ENCODE measurements at places on chromosomes 12 and 14.

DNA sequence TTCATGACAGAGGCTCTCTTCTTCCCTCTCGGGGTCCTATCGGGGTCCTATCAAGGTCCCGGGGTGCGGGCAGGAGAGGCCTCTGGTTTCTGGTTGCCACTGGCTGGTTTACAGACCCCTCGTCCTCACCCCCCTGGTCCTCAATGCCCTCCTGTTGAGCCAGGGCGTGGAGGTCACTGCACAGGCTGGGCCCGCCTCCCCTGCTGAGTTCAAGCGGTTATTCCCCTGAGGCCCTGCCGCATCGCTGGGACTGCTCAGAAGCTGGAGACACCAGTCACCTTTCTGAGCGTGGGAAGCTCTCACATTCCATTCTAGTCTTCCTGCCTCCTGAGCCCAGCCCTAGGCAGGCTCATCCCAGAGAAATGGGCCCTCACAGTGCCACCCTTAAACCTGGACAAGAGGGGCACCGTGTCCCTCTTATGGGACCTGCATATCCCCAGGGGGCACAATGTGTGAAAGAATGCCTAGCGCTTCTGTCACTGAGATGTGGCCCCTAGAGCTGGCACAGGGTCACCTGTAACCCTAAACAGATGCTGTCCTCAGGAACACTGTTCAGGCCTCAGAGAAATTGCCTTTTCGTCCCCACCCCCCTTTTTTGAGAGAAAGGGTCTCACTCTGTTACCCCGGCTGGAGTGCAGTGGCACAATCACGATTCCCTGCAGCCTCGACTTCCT is 177.7 kb upstream of the RGS6 start:
- no peak overlapping the region for H3K4me3 ChIP-seq
- no peak for DNase-seq
- no peaks in the 10 kb centered on the region for H3K36me3 ChIP-seq
- H3K4me1 ChIP-seq, result no peaks in the 10 kb centered on the region
- H3K27ac ChIP-seq, result no peak overlapping the region

DNA sequence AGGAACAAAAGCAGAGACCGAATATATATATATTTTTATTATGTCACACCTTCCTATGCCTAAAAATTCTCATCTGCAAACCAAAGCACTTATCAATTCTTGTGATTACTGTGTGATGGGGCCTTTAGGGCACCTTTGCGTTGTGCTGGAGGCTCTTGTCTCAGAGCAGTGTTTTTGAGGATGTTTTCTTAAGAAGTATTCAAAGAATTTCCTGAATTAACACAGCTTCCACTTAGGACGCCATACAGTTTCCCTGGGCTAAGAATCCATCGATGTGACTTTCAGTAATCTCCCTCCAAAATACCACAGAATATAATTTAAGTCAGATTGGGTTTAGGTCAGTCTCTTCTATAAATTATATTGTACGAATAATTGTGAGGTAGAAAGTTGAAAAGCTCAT is 22.0 kb upstream of the HIF1A start:
- H3K36me3 ChIP-seq, result no peaks in the 10 kb centered on the region
- no peaks in the 10 kb centered on the region for H3K27me3 ChIP-seq
- no peak for DNase-seq
- H3K27ac ChIP-seq, result no peak overlapping the region
- H3K4me3 ChIP-seq, result no peak overlapping the region

GRCh38 chr12:67625004-67625403 is 23.5 kb upstream of the DYRK2 start:
- no peak overlapping the region for H3K27ac ChIP-seq
- H3K4me1 ChIP-seq, result no peaks in the 10 kb centered on the region
- no peaks in the 10 kb centered on the region for H3K36me3 ChIP-seq
- no peak for DNase-seq
- no peak overlapping the region for H3K4me3 ChIP-seq
- no peaks in the 10 kb centered on the region for H3K27me3 ChIP-seq

- H3K27ac ChIP-seq, result no peak overlapping the region
- H3K27me3 ChIP-seq, result no peaks in the 10 kb centered on the region
- H3K4me1 ChIP-seq, result no peaks in the 10 kb centered on the region
- H3K36me3 ChIP-seq, result no peaks in the 10 kb centered on the region
- H3K4me3 ChIP-seq, result no peak overlapping the region
- no peak for DNase-seq
Observed at GRCh38 chr12:69265205-69265604, 25.8 kb downstream of the CPSF6 start.

- H3K27ac ChIP-seq, result no peak overlapping the region
- no peaks in the 10 kb centered on the region for H3K36me3 ChIP-seq
- no peak overlapping the region for H3K4me3 ChIP-seq
- DNase-seq, result no peak
- H3K27me3 ChIP-seq, result no peaks in the 10 kb centered on the region
Observed at GRCh38 chr14:29235991-29236390, 469.4 kb downstream of the FOXG1 start.

DNA sequence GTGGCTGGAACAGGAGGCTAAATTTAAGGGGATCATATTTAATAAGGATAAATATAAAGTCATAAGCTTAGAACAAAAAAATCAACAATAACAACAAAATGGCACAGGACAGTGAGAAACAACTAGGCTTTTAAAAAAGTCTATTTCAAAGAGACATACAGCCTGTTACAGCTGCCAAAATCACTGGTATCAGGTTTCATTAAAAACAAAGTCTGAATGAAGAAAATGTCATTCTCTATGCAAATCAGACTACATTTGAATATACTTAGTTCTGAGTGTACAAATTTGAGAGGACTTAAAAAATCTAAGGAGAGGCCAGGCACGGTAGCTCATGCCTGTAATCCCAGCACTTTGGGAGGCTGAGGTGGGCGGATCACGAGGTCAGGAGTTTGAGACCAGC is 44.0 kb downstream of the TFCP2 start:
- H3K4me1 ChIP-seq, result no peaks in the 10 kb centered on the region
- H3K27me3 ChIP-seq, result no peaks in the 10 kb centered on the region
- no peaks in the 10 kb centered on the region for H3K36me3 ChIP-seq
- no peak overlapping the region for H3K4me3 ChIP-seq

- H3K4me3 ChIP-seq, result no peak overlapping the region
- no peak overlapping the region for H3K27ac ChIP-seq
- H3K27me3 ChIP-seq, result no peaks in the 10 kb centered on the region
- DNase-seq, result peak; percentile 54
- H3K36me3 ChIP-seq, result peaks cover 26% of the 10 kb centered on the region
Observed at GRCh38 chr14:74905595-74906142, 17.4 kb downstream of the RPS6KL1 start.

DNA sequence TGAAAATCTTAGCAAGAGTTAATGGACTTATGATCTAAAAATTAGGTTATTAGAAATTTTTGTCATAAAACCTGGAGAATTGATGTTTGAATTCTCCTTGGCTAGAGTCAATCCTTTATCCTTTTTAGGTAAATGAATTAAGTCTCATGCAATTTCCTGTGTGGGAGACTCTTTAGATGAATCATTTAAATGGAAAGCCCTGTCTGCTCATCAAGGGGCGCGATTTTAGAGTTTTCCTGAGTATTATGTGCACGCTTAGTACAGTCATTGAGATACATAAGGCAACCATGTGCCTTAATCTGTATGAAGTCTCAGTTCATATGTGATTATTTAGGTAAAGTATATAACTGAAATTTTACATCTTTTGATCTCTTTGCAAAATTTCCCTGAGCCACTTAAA is 974.7 kb downstream of the NRXN3 start:
- no peaks in the 10 kb centered on the region for H3K27me3 ChIP-seq
- H3K4me3 ChIP-seq, result no peak overlapping the region
- no peaks in the 10 kb centered on the region for H3K36me3 ChIP-seq
- DNase-seq, result no peak
- no peaks in the 10 kb centered on the region for H3K4me1 ChIP-seq
- no peak overlapping the region for H3K27ac ChIP-seq

- no peaks in the 10 kb centered on the region for H3K27me3 ChIP-seq
- H3K36me3 ChIP-seq, result no peaks in the 10 kb centered on the region
- DNase-seq, result no peak
Observed at GRCh38 chr12:2194571-2194970, 141.8 kb downstream of the CACNA1C start.

DNA sequence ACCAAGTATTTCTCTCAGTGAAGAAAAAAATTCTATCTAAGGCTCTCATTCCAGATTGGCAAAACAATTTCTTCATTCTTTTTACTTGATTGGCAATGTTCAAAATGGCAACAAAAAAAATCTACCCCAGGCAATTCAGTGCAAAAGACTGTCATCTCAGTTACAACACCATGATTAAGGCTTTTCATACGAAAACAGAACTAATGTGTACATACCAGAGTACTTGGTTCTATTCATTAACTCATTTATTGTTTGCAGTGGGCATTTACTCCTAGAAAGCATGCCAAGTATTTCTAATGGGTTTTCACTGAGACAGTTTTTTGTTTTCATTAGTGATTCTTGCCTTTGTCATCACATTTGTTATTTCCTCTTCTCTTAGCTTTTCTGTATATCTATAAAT is 33.0 kb downstream of the DBX2 start:
- no peaks in the 10 kb centered on the region for H3K4me1 ChIP-seq
- no peaks in the 10 kb centered on the region for H3K27me3 ChIP-seq
- no peak for DNase-seq
- no peak overlapping the region for H3K27ac ChIP-seq
- H3K4me3 ChIP-seq, result no peak overlapping the region

- no peak overlapping the region for H3K4me3 ChIP-seq
- H3K36me3 ChIP-seq, result no peaks in the 10 kb centered on the region
- peak; percentile 63 for DNase-seq
- H3K27me3 ChIP-seq, result no peaks in the 10 kb centered on the region
Observed at GRCh38 chr12:3320881-3321509, 170.0 kb upstream of the PRMT8 start.

DNA sequence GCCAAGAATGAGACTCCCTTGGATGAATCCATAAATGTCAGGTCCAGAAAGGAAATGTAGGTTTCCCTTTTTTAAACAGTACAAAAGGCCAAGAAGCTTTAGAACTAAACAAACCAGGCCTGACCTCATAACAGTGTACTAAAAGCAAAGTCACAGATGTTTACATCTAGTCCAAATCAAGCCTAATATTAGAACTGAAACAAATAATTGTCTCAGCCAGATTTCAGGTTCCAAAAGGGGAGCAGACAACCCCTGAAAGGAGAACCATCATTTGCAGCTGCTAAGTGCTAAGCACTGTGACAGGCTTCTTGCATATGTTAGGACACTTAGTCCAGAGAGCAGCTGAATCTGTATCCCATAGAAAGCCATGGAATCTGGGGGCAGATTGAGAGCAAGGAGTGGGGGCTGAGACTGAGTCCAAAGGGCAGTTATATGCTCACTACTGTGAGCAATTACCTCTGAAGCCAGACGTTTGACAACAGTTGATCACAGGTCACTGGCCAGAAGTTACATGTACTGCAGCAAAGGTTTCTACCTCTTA is 90.1 kb downstream of the STXBP6 start:
- no peak overlapping the region for H3K27ac ChIP-seq
- H3K4me1 ChIP-seq, result peaks cover 22% of the 10 kb centered on the region

DNA sequence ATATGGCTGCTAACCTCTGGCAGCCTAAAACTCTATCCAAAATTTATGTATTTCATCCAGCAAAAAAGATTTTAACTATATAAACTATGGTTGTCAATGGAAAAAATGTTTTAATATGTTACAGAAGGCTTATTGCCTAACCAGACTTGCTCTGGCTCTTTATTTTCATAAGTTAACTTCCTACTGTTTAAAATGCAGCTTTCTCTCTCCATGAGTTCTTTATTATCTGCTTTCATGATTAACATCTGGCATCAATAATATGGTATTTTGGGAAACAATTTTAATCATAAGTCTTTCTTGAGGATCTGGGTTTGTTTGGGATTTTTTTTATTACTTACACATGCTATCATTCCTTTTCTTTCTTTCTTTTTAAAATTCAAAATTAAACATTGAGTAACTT is 20.5 kb downstream of the KERA start:
- H3K27ac ChIP-seq, result no peak overlapping the region
- H3K4me3 ChIP-seq, result no peak overlapping the region
- H3K27me3 ChIP-seq, result no peaks in the 10 kb centered on the region

DNA sequence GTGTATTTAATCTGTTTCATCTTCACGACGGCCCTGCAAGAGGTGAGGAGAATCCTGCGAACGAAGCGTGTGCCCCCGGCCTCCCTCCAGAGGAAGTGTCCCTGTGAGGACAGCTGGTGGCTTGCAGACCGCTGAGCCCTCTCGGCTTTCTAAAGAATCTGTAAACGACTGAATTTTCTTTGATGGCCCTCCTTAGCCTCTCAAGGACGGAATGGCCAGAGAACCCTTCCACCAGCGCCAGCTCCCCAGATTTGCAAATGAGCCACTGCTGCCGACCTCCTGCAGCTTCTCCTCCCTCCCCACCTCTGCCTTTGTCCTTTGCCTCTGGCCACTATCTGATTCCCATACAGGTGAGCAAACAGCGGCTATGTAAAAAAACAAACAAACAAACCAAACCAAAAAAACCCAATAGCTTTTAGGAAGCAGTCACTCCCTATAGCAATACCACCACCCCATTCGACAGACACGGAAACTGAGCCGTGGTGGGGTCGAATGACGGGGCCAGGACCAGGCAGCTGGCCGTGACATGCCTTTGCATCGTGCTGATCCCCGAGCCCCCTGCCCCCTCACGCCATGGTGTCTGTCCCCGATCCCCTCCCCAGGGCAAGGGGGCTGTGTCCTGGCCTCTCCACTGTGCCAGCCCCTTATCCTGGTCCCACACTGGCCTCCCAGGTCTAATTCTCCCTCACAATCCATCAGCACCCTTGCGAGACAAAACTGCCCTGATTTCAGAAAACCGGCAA is 23.6 kb downstream of the RFLNA start:
- H3K36me3 ChIP-seq, result no peaks in the 10 kb centered on the region
- H3K4me3 ChIP-seq, result no peak overlapping the region
- no peaks in the 10 kb centered on the region for H3K4me1 ChIP-seq
- peak; percentile 13 for DNase-seq
- no peak overlapping the region for H3K27ac ChIP-seq
- no peaks in the 10 kb centered on the region for H3K27me3 ChIP-seq

- H3K27ac ChIP-seq, result no peak overlapping the region
- no peak for DNase-seq
- H3K27me3 ChIP-seq, result no peaks in the 10 kb centered on the region
- no peak overlapping the region for H3K4me3 ChIP-seq
Observed at GRCh38 chr14:53921027-53921426, 35.6 kb downstream of the BMP4 start.

DNA sequence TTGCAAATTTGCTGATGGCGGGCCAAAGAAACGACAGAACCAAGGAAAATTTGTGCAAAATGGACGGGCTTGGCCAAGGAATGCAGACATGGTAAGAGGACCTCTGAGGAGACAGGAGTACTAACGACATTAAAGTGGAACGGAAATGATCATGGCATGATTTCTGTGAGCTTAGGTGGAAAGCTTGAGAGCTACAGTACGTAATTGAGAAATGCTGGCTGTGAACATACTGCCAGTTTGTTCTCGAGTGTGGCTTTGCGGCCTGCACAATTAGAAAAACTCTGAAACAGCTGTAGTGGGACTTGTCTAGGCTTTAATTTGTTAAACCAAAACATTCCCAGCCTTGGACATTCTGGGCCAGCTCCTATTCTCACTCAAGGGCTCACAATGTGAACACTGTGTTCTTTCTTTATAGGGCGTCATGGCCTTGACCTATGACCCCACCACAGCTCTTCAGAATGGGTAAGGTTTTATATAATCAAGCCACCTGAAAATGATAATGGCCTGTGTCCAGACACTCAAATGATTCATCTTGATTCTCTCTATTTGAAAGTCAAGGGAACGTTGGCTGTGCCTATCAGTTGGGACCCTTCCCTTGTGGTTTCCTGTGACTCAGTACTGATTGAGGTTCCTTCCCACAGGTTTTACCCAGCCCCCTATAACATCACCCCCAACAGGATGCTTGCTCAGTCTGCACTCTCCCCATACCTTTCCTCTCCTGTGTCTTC is 48.5 kb downstream of the BAZ2A start:
- H3K4me1 ChIP-seq, result no peaks in the 10 kb centered on the region
- H3K27ac ChIP-seq, result no peak overlapping the region
- H3K27me3 ChIP-seq, result no peaks in the 10 kb centered on the region
- H3K4me3 ChIP-seq, result no peak overlapping the region
- DNase-seq, result no peak
